ENCODE measurements at places on chromosomes 5 and 9.

GRCh38 chr5:154370813-154371212, 75.0 kb upstream of the SAP30L start:
- DNase-seq: peak; percentile 41

DNA sequence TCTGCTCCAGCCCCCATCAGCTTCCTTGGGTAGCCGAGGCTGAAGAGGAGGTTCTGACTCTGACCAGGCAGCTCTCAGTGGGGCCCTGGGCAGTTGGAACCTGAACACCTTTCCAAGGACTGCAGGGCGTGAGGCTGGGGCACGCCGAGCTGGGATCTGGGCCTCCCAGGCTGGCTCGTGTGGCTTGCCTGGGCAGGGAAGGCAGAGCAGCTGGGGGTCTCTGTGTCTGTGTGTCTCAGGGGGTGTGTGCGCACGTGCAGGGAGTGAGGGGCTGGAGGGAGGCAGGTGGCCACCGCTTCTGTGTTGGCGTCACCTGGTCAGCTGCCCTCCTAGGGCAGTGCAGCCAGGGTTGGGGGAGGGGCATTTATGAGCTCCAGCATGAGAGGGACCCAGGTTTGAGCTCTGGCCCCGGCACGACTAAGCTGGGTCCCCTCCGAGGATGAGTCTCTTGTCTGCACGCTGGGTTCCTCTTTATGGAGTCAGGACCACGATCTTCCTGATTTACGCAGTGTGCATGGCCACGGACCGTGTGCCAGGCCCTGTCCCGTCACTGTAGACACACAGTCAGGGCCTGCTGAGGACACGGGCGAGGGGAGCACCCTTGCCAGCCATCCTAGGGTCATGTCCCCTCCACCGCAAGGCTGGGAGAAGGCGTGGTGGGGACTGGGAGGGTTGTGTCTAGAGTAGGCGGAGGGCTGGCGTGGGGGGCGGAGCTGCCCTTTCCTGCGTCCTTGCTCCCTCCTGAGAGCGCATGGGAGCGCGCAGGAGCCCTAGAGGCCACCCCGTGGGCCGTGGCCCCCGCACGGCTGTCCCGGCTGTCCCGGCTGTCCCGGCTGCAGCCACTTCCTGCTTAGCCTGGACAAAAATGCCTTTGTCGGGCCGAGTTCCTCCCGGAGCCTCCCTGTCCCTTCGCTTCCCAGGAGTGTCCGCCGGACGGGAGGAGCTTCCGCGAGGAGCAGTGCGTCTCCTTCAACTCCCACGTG, 4.6 kb downstream of the ADAMTSL2 start:
- no peak for DNase-seq

DNA sequence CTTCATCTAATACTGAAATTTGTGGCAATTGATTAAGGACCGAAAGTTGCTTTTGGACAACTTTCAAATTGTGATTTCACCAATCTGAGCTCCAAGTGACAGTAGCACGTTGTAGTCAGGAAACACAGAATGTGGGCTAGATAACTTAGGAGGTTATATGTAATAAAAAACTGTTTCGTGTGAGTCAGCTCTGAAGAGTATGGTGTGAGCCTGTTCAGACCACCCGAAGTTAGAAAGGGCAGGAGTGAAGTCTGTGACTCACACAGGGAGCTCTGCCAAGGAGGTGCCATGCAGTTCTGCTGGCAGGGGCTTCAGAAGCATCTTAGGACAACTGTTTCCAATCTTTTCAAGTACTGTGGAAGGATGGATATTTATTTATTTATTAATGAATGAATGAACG, 16.4 kb upstream of the ZBTB34 start:
- peak; percentile 84 for DNase-seq

DNA sequence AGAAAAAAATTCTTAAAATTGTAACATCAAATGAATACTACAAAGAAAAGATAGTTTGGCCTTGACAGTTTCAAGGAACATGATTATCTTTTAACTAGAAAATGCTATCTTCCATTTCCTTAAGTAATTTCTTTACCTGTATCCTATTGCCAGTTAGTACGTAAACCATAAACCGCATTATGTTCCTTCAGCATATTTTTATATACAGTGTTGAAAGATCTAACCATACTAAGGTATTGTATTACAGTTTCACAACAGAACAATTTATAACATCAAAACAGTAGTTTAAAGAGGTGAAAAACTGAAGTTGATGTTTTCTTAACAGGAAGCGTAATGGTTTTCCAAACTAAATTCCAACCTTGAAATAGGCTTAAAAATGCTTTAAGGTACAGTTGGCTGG, 45.1 kb downstream of the GLRX start:
- no peak for DNase-seq

DNA sequence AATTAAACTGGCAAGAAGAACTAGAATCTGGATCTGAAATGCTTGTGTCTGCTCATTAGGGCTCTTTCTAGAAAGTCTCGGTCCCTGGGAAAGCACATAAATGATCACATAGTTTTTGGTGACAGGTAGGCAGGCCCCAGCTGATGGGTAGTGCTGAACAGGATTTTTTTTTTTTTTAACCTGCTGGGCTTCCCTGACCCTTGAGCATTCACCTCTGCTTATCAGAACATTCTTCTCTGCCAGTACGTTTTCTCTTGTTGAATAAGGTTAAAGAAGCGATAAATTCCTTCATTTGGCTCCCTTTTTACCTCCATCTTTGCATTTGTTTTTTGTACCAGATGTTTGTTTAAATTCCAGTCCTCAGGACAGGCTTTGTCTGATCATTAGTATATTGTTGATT, 8.8 kb downstream of the KDM4C start:
- no peak for DNase-seq

DNA sequence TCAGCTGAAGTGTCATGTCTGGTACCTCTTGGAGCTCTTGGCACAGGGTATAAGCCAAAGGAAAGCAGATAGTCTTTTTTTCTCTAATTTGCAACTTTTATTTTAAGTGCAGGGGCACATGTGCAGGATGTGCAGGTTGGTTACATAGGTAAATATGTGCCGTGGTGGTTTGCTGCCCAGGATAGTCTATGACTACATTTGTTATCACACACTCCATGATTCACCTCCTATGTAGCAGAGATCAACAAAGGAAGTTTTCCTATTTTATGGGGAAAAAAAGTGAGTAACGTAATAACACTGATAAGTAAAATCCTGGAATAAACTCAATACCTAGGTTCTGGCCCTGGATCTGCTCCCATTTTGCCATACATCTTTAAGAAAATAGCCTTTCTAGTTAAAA, 234.6 kb downstream of the CAAP1 start:
- no peak for DNase-seq

DNA sequence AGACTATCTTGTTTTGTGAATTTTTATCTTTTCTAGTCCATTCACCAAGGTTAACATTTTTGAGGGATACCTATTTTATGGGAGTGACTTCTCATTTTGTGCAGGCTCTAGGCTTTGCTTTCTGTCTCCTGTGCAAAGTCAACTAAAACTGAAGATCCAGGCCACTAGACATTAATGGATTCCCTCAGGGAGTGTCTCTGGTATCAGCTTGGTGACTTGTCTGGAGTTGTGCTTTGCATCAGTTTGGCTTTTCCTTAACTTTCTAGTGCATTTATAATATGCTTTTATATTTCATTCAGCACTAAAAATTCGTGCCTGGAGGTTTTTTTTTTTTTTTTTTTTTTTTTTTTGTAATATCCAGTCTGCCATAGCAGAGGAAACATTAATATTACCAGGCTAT, 144.2 kb downstream of the YIPF5 start:
- no peak for DNase-seq

- DNase-seq: no peak
Observed at GRCh38 chr9:79312686-79313421, 258.9 kb upstream of the TLE4 start.

DNA sequence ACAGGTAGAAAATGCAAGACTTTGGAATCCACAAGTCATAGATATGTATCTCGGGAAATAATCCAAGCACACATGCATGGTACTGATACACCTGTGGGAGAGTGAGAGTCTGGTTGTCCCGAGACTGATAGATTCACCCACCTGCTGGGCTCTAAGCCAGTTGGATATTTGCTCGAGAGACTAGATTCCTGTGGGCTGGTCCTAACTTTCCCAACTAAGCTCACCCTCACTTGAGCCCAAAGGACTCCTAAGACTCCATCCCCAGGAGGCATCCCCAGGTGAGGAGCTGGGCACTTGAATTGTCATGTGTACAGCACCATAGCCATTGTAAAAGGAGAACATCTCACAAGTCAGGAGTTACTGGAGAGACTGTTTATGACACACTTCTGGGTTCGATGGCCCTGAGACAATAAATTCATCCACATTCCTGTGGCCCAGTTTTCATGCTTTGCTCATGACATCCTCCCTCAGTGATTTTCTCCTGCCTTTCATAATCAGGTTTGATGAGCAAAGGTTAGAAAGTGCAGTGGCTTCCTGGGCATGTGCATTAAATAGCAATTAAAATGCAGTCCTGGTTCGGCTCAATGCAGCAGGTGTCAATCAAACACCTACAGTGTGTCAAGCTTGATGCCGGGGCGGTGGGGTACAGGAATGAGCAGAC, 18.1 kb downstream of the SLC1A1 start:
- DNase-seq: peak; percentile 91

DNA sequence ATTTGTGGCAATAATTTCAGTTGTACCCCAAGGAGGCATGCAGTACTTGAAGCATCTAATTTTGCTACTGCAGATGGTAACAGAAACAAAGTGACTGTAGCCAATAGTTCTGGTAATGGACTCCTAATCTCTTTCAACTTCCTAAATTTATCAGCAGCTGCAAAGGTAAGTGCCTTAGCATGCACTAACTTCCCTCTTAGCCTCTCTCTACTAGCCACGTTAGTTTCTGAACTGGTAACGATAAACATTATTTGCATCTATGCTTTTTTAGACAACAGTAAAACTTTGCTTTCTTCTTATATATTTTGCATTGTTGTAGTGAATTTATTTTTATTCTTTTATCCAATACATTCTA, 6.2 kb upstream of the CKS2 start:
- no peak for DNase-seq

GRCh38 chr9:98775831-98776441, 20.4 kb downstream of the ANKS6 start:
- peak; percentile 71 for DNase-seq

DNA sequence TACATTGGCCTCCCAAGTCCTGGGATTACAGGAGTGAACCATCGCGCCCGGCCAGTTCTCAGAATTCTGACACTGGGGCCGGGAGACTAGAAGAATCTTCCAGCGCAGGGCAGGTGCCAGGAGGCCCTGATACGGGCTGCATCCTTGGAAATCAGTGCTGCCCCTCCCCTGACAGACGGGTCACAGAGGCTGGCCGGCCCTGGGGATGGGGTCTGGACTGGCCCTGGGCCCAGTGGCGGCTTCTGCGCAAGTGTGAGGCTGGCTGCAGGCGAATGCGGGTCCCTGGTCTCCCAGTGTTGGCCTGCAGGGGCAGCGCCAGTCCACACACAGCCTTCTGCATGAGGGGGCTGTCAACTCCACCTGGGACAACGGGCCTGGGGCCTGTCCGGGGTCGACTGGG, 831 bp upstream of the TBC1D9B start:
- no peak for DNase-seq

DNA sequence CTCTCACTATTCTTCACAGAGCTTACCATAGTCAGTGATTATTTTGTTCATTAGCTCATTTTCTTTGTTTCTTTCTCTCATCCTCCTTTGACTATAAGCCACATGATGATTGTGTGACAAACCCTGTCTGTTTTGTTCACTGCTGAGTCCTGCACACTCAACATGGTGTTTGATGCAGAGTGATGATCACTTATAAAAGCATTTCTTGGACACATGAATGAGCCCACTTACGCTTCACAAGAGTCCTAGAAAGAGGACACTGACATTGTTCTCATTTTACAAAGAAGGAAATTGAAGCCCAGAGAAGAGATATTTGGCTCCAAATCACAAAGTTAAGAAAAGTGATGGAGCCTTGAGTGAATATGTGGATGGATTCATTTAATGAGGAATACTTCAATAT, 13.4 kb downstream of the ABLIM3 start:
- DNase-seq: no peak

DNA sequence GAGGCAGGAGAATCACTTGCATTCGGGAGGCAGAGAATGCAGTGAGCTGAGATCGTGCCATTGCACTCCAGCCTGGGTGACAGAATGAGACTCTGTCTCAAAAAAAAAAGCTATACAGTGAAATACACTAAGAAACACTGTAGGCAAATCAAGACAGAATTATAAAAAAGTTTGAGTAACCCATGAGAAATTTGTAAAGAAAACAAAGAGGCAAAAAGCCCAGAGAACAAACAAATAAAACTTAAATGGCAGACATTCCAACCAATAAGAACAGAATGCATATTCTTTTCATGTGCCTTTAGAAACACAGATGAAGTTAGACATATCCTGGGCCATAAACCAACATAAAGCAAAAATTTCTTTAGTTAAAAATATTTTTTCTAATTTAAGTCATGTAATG, 30.6 kb downstream of the ZNF169 start:
- peak; percentile 77 for DNase-seq

DNA sequence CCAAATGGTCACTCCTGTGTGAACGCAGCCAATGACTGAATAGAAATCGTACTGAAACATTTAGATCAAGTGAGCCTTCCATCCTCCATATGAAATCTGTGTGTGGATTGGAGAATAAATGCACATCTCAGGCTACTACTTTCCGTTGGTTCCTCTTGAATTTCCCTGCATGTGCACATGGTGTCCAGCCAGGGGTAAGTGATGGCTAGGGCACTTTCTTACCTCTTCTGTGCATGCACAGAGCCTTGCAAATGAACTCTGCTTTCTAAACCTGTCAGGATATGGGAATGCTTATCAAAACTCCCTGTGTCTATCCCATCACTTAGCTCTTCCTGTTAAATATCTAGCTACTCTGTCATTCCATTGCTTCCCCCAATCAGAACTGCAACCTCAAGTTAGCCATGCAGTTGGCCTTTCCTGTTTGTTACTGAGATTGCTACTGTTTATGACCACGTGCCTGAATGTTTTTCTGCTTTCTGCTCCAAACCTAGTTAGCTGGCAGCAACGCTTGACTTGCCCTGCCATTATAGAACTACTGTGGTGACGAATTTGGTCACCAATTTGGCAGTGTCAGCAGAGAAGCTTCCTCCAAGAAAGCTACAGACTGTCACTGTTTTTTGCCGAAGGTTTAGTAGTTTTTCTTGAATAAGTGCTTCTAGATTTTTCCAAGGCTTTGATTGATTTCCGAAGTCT, 661.6 kb downstream of the LRRC70 start:
- no peak for DNase-seq

- DNase-seq: no peak
Observed at GRCh38 chr5:31485376-31486207, 46.3 kb downstream of the DROSHA start.

DNA sequence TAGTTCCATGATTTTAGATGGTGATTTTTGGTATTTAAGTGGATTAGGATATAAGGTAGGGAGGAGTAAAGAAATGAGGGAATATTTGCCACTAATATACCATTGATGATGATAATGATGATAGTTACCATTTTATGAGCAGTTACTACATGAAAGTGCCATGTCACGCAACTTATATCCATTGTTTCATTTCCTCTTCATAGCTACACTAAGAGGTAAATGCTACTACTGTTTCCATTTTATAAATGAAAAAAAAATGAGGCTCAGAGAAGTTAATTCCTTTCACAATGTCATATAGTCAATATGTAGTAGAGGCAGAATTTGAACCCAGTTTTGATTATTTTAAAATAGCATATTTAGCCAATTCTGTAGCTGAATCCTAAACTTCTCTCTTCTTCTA, 112.2 kb upstream of the ADRA1B start:
- no peak for DNase-seq
